Ascending aorta (tissue), 2 donors: ENCODE measurements at places on chromosomes 7 and 10.

- DNase-seq = no peak
Observed at GRCh38 chr10:120095875-120096274, 203.3 kb downstream of the SEC23IP start.

- no peak for DNase-seq
Observed at GRCh38 chr10:15313843-15314242, 57.2 kb downstream of the FAM171A1 start.

DNA sequence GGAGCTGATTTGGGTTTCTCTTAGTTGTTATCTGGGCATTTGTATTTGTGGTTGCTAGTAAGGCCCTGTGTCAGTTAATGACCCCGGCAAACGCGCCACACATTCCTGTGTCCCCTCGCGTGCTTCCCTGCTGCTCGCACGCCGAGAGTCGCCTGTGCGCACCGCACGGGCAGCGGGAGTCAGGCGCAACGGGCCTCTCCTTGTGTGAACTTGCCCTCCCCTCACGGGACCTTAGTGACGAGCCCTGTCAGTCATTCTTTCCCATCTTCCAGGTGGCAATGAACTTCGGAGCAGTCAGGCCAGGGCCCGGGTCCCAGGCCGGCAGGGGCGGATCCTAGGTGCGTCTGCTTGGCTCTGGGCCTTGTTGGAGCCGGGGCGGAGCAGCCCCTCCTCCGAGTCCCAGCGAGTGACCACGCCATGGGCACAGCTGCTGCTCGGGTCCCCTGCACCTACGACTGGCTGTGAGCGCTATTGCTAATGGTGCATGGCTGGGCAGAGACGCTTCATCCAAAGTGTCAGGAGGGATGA, 12.4 kb upstream of the PRKAR1B start:
- DNase-seq = no peak

GRCh38 chr10:101776161-101776817, 375 bp upstream of the FGF8 start:
- DNase-seq = no peak

- DNase-seq = no peak
Observed at GRCh38 chr10:118974951-118975350, 54.6 kb upstream of the NANOS1 start.

DNA sequence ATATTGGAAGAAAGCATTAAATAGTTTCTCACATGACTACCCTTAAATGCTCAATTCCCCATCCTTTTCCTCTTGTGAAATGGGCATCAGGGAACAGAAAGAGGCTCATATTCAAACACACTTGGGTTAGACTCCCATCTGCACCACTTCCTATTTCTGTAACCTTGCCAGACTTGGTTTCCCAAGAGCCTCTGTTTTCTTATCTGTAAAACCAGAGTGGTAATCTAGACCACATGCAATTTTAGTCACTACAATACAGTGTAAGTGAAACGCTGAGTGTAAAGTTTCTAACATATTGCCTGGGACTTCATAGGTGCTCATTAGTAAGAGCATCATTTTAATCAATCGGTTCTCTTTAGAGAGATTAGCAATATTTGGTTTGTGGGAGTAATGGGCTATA, 136.3 kb downstream of the SORCS1 start:
- no peak for DNase-seq

- DNase-seq = no peak
Observed at GRCh38 chr10:68284062-68285001, 47.5 kb upstream of the HNRNPH3 start.

DNA sequence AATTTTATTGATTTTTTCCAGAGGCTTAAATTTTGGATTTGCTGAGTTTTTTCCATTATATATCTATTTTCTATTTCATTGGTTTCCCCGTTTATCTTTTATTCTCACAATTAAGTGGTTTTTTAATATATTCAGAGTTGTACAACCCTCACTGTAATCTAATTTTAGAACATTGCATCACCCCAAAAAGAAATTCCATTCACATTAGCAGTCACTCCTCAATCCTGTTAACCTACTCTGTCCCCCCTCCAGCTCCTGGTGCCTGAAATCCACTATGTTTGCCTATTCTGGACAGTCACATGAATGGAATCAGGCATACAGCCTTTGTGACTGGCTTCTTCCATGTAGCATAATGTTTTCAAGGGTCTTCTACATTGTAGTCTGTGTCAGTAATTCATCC, 55.8 kb upstream of the ITGA8 start:
- DNase-seq = no peak

DNA sequence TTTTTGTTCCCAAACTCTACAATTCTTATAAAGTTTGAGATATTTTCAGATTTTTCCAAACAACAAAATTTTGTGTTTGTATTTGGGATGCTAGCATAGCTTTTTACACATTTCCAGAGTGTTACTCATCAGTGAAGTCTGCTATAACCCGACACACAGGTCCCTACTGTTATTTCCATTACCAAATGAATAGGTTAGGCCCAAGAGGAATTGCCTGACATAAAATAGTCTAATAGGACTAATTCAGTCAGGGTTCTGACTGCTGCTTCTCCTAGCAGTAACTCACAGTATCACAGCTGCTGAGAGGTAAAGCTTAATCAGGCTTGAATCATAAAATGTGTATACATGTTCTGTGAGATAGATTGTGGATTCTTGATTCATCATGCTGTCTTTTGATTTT, 49.1 kb upstream of the STRIP2 start:
- no peak for DNase-seq

- DNase-seq = no peak
Observed at GRCh38 chr10:77297393-77297739, 340.2 kb downstream of the KCNMA1 start.

DNA sequence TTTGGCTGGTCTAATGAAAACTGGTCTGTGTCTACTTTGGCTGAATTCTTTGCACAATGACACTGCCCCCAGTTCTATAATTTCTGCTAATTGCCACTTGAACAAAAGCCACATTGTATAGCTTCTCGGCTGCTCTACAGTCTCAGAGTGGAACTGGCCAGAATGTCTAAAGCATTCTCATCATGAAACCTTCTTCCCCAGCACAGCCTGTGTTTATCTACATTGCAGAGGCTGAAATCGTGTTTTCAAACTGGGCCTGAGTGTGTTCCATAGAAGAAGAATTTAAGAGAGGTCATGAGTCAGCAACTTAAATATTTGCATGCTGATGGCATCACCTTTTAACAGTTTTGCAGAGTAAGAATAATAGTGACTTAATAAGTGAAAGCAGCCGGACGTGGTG, 177.2 kb downstream of the BUB3 start:
- no peak for DNase-seq

GRCh38 chr10:4482659-4483058, 343.3 kb upstream of the AKR1E2 start:
- no peak for DNase-seq

- DNase-seq = no peak
Observed at GRCh38 chr7:27897001-27897400, 157.0 kb downstream of the TAX1BP1 start.

DNA sequence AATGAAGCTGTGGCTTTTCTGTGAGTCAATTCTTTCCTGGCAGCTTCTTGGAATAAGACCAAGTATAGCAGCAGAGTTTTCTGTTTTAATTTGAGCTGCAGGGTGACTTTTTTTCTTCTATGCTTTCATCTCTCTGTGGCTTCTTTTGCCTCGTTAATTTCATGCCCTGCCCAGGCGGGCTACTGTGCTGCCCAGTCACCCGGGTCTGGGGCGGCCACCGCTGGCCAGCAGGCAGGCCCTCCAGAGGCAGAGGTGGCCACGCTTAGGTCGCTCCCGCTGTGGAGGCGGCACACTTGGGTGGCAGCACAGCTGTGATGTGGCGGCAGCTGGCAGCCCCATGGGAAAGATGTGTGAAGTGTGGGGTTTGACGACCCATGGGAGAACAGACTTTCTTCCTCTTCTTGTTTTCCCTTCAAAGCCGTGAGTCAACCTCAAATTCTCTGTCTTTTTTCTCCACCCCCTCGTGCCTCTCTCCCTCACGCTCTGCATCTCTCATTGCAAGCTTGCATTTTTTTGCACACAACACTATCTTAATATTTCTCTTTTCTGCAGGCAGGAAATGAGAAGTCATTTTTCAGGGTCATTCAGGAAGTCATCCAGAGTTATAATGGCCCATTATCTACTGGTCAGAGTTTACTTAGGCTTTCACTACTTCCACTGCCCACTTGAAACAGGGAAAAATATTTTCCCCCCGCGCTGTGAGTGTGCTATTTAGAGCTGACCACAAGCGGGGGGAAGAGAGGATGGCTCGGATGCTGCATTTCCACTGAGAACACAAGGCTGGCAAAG, 67.8 kb downstream of the EGFR start:
- DNase-seq = no peak
